Naive thymus-derived CD4-positive, alpha-beta T cell (primary cell): ENCODE measurements at places on chromosomes 2 and 18. TPM values are rescaled to one million over a fixed set of nuclear protein-coding genes. Genes with fewer than 3 reads are reported as not detected.
A peak's percentile ranks its signal among the peaks of the same experiment; 100 is the strongest.

The HRH4 gene
- not detected for polyA plus RNA-seq

- peak; percentile 64 for DNase-seq
These were observed 433 bp downstream of the ZFP36L2 start for GRCh38 chr2:43225788-43226557.

DNA sequence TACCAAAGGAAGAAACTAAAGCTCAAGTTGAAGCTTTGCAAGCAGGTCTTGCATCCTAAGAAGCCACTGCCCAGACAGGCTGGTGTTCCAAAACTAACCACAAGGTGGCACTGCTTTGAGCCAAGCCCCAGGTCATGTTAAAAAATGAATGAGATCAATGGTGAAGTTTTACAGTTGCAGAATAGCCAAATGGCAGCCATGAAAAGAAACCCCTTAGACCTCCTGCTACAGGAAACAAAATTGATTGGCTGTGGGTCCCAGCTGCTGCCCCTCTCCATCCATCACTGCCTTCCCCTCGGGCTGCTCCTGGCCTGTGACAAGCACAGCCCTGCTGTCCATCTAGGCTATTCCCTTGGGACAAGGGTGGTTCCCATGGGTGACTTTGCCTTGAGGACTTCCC, 20.7 kb upstream of the MREG start:
- DNase-seq = peak; percentile 69

GRCh38 chr18:44041553-44041952, 639.1 kb upstream of the SETBP1 start:
- DNase-seq = no peak

The NGEF gene
- not detected for polyA plus RNA-seq

The ASXL3 gene
- polyA plus RNA-seq = not detected

DNA sequence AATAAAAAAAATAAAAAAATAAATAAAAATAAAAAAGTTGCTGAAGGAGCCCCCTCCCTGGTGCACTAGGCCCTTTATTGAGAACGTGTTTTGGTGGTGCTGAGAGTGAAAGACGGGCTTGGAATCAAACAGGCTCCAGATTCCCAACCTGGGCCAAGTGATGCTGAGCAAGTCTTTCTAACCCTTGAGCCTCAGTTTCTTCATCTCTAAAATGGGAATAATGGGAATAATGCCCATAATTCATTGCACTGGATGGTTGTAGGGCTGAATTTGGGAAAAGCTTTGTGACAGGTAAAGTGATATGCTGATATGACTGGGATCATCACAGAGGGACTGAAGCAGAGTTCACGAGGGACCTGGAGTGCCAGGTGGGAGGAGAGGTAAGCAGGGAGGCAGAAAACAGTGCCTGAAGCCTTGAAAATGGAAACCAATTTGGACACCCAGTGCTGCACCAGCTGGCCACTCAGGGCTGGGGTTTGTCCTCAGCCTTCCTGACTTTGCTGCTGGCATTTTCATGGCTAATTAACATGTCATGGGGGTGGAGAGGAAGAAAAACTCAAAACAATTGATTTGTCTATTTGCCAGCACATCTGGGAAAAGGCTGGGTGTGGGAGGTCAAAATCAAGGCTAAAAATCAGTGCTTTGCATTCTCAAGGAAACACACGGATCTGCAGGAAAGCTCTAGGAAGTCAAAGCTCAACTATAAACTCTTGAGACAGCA, 241.3 kb downstream of the LOXHD1 start:
- DNase-seq = no peak

DNA sequence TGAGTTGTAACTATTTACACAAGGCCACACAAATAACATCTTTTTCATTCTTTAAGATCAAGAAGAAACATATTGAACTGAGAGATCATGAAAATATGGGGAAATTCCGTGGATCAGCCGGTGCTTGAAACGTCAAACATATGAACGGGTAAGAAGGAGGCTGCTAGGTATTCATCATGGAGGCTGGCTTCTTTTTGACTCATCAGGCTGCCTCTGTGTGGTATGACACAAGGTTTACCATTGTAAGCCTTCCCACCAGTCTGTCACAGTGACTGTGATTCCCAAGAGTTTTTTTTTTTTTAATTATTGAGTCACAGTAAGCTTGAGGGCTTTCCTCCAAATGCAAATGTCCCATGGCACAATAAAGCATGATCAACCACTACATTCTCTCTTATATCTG, 506.9 kb downstream of the BCL11A start:
- DNase-seq = no peak

- no peak for DNase-seq
These were observed 67.0 kb downstream of the DGKD start for GRCh38 chr2:233421091-233421816.

GRCh38 chr2:105654474-105655004, 90.2 kb upstream of the NCK2 start:
- no peak for DNase-seq

- DNase-seq = no peak
These were observed 7.7 kb upstream of the SLC35F6 start for GRCh38 chr2:26756337-26756736.

- DNase-seq = no peak
These were observed 40.2 kb downstream of the METTL21A start for GRCh38 chr2:207584952-207585351.

The CD226 gene
- 27.9 TPM for polyA plus RNA-seq

- DNase-seq = peak; percentile 20
These were observed 1.2 kb downstream of the ALK start for GRCh38 chr2:29920130-29920577.

The ABCG8 gene
- 0.11 TPM for polyA plus RNA-seq

The B4GALT6 gene
- 0.11 TPM for polyA plus RNA-seq

The INPP5D gene
- 41.0 TPM for polyA plus RNA-seq

DNA sequence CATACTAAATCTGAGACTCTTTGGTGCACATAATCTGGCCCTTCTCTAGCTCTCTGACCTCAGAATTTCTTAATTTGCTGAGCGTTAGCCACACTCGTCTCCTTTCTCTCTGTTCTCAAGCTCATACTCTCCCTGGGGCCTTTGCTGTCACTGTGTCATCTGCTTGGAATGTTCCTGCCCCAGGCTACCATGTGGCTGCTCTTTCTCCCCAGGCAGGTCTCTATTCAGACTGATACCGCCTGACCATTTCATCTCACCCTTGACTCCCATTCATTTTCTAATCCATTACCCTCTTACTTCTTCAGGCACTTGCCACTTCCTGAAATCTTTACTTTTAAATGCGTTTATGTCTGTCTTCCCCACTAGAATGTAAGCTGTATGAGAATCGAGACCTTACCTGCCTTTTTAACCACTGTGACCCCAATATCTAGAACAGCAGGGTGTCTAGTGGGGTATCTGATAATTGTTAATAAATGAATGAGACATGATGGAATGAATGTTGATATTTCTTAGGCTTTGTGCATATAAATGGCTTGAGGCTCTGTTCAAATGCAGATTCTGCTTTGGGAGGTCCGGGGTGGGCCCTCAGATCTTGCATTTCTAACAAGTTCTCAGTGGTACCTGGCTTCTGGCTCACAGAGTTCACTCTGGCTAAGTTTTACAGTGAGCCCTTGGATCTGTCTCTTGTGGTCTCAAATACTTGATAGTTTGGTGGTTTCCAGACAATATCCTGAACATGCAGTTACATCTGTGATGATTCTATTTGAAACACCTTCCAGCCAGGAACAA, 89.9 kb upstream of the EPC2 start:
- no peak for DNase-seq

- DNase-seq = no peak
These were observed 134.8 kb downstream of the EIPR1 start for GRCh38 chr2:3242747-3243369.

- DNase-seq = no peak
These were observed 122.9 kb downstream of the MTCL1 start for GRCh38 chr18:8828300-8828699.

The NEU4 gene
- polyA plus RNA-seq = not detected

The OSBPL6 gene
- not detected for polyA plus RNA-seq
